HFFc6 (cell line): ENCODE measurements at places on chromosomes 5 and 9. TPM values are rescaled to one million over a fixed set of nuclear protein-coding genes. Genes with fewer than 3 reads are reported as not detected.

DNA sequence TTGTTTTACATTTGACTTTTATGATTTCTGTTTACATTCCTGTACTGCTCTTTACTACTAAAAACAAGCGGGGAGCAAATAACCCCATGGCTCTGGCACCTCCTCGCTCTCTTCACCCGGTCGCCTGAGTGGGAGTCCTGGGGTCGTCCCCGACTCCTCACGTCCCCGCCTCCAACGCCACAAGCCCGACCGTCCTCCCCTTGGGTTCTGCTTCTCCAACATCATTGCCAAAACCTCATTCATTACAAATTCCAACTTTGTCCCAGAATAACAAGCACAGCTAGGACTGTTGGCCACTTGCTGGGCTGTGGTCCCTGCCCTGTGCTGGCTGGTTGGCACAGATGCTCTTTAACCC is 35.1 kb downstream of the MRPL36 start:
- no peak overlapping the region for H3K27ac ChIP-seq
- H3K4me1 ChIP-seq: peaks cover 16% of the 10 kb centered on the region
- peak overlapping the region; percentile 65; the same call in 1 of the 2 replicates for H3K4me3 ChIP-seq
- no peaks in the 10 kb centered on the region for H3K36me3 ChIP-seq
- peaks cover 10% of the 10 kb centered on the region for H3K27me3 ChIP-seq

DNA sequence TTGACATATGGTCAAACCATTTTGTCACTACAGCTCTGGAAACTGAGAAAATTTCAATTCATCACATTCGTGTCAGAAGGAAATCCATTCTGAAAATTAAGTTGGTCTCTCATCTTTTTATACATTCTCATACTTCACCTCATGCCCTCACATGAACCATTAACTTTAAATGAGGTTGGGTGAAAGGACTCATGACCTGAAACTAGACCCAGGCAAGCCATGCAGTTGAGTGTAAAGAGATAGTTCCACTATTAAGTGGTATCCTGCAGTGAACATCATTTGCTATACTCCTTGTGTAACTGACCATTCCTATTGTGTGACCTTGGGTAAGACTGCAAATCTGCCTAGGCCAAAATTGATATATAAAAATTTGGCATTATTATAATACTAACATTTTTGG is 299.6 kb upstream of the GRIN3A start:
- no peaks in the 10 kb centered on the region for H3K4me1 ChIP-seq
- no peaks in the 10 kb centered on the region for H3K27me3 ChIP-seq
- no peak overlapping the region for H3K27ac ChIP-seq
- DNase-seq: no peak
- H3K36me3 ChIP-seq: 0 out of 2 replicates have a peak, but pooled peaks cover 5% of the 10 kb centered on the region
- no peak overlapping the region for H3K4me3 ChIP-seq

NRG2 gene
- total RNA-seq: 0.15 to 0.35 TPM (median 0.18 TPM) in 3 replicates

- no peak overlapping the region for H3K4me3 ChIP-seq
- no peaks in the 10 kb centered on the region for H3K36me3 ChIP-seq
- H3K4me1 ChIP-seq: peaks cover 7% of the 10 kb centered on the region; the same call in 1 of the 2 replicates
These were observed 588.3 kb downstream of the RAB3C start for GRCh38 chr5:59171131-59171530.

DMRT1 gene
- not detected in 3 replicates for total RNA-seq

CORO2A gene
- total RNA-seq: 0.84 to 2.5 TPM (median 2.0 TPM) in 3 replicates

GRCh38 chr5:86447362-86447761 is 170.4 kb upstream of the COX7C start:
- no peaks in the 10 kb centered on the region for H3K4me1 ChIP-seq
- H3K4me3 ChIP-seq: no peak overlapping the region
- no peak for DNase-seq

DNA sequence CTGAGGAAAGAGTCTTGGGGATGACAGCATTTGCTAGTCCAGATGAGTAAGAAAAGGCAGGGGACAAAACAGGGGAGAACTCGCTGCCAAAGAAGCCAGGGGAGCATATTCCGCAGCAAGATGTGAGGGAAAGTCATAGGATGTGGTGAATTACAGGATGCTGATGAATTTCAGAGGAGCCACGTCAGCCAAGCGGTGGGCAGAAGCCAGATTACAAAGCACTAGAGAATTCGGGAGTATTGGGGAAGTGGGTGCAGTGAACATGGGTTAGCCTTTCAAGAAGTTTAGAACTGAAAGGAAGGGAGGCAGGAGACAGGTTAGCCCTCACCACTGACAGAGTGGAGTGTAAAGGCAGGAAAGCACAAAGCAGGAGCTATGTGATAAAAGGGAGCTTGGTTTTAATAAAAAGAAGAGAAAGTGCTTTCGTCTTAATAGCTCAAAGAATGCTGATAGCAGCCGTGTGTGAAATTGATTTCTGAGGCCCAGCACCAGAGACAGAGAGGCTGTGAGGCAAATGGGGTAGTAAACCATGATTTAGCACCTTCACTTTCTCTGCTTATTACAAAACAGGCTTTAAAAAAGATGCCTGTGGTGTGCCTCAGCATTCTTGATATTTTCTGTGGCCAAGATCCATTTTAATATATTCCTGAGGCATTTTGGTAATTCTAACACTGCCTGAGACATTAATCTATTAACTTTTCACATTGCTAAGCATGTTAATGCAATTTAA is 16.9 kb downstream of the ADAMTSL1 start:
- H3K27me3 ChIP-seq: no peaks in the 10 kb centered on the region
- no peak overlapping the region for H3K4me3 ChIP-seq
- H3K4me1 ChIP-seq: peaks cover 4% of the 10 kb centered on the region
- peaks cover 50% of the 10 kb centered on the region for H3K36me3 ChIP-seq
- H3K27ac ChIP-seq: no peak overlapping the region

DNA sequence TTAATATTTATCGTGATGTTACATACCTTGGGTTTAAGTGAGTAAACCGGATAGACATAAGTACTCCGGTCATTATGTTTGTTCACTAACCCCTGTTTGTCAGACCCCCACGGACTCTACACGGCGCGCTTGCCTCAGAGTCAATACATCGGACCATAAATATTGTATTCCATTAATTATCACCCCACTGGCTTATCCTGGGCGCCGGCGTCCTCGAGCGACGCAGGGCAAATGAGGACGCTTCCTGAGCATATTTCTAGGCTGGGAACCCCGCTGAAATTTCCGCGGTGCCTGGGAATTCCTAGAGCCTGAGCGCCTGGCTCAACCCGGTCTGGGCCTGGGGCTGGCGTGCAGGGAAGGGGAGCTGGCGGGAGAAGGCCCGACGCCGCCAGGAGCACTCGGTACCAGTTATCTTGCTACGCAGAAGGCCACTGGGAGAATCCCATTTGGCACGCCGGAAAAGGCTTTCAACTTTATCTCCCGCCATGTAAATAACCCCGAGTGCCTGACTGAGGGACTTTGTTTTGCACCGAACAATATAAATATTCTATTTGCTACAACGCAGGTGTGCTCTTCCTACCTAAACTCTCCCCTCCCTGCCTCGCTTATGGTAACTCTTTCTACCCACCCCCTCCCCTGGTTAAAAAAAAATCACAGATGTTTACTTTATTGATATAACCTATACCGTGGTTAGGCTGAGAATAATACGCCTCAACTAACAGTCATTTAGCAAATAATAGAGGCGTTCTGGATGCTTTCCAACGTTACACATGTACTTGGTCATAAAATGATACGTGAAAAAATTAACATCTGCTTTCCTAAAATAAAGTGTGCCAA is 19.4 kb downstream of the NR2F1 start:
- no peak overlapping the region for H3K4me3 ChIP-seq
- H3K36me3 ChIP-seq: no peaks in the 10 kb centered on the region
- no peak overlapping the region for H3K27ac ChIP-seq
- peaks cover 13% of the 10 kb centered on the region for H3K27me3 ChIP-seq
- peaks cover 33% of the 10 kb centered on the region for H3K4me1 ChIP-seq
- no peak for DNase-seq
